Kidney (tissue), 22 donors: ENCODE measurements at places on chromosomes 13 and 19.

GRCh38 chr13:94408314-94409036 is 71.0 kb downstream of the DCT start:
- no peak overlapping the region for H3K27ac ChIP-seq
- H3K27me3 ChIP-seq = no peaks in the 10 kb centered on the region
- H3K4me3 ChIP-seq = no peak overlapping the region
- no peak for DNase-seq
- H3K36me3 ChIP-seq = no peaks in the 10 kb centered on the region

- no peak for DNase-seq
- H3K27ac ChIP-seq = no peak overlapping the region
- no peaks in the 10 kb centered on the region for H3K36me3 ChIP-seq
- no peak overlapping the region for H3K4me3 ChIP-seq
- no peaks in the 10 kb centered on the region for H3K27me3 ChIP-seq
These were observed 8.5 kb downstream of the PLEKHA4 start for GRCh38 chr19:48859711-48860572.

GRCh38 chr13:41675306-41675705 is 218.0 kb downstream of the RGCC start:
- no peaks in the 10 kb centered on the region for H3K36me3 ChIP-seq
- H3K4me3 ChIP-seq = no peak overlapping the region
- H3K27me3 ChIP-seq = no peaks in the 10 kb centered on the region
- DNase-seq = no peak
- H3K27ac ChIP-seq = no peak overlapping the region

DNA sequence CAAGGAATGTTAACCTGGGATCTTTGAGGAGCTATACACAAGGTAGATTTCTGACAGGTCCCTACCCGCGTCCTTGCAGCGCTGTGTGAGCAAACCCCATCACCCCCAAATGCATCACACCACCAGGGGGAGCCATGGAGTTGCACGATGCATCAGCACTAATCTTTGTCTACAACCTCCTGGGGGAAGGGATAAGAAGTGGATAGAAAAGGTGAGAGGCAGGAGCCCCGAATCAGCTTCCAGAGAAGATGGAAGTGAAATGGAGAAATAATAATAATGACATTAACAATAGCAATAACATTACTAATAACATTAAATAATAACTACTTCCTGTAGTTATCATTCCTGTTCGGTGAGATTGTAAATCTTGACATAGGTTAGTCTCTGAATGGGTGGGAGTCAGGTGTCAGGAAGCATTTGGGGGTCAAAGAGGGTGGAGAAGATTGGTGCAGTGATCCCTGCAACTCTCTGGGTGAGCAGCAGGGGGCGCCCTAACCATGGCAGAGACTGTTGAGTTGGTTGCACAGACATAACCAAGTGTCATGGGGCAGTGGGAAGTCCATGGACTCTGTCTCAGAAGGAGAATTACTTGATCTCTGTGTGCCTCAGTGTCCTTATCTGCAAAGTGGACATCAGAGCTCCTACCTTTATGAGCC is 16.5 kb downstream of the SIGLEC7 start:
- no peak overlapping the region for H3K27ac ChIP-seq
- no peaks in the 10 kb centered on the region for H3K4me1 ChIP-seq
- H3K27me3 ChIP-seq = no peaks in the 10 kb centered on the region
- no peak overlapping the region for H3K4me3 ChIP-seq
- no peaks in the 10 kb centered on the region for H3K36me3 ChIP-seq
